ENCODE measurements at places on chromosomes 11 and 22. TPM values are rescaled to one million over a fixed set of nuclear protein-coding genes. Genes with fewer than 3 reads are reported as not detected.

DNA sequence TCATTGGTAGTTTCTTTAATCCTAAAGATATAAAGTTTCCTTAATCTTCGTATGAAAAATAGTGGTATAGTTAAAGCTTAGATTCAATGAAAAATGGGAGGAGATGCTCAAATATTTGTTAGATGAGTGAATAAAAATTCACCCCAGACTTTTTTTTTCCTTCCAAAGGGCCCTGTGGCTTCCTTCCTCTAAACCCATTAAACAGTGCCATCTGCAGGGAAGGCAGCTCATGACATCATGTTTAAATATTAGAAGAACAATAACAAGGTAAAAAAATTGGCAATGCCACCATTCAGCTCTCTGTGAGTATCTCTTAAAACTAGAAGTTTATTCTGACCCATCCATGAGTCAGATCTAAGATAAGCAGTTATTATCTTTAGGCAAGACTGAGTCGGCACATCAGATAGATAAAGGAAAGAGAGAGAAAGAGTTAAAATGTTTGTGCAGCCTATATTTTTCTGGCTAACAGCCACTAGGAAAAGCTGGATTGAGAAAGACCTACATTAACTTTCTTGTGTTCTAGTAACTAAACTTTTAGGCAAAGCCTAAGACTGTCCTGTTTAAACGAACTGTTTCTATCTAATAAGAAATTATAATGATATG is 19.1 kb upstream of the OOSP1 start:
- no peak for DNase-seq

DNA sequence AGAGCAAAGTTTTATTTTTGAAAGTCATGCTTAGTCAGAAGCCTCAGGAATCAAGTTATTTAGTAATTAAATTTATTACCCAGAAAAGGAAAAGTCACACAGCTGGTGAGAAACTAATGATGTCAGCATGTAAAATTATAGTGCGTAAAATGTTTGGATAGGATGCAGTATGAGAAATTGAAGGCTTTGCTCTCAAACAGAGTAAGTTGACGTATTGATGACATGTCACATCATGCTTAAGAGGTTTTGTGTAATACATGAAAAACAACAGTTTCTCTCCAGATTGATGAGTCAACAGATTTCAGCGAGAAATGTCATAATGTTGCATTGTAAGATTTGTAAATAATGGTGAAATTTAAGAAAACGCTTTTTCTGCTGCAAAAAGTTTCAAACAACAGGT is 769.8 kb downstream of the METTL15 start:
- no peak for DNase-seq

DNA sequence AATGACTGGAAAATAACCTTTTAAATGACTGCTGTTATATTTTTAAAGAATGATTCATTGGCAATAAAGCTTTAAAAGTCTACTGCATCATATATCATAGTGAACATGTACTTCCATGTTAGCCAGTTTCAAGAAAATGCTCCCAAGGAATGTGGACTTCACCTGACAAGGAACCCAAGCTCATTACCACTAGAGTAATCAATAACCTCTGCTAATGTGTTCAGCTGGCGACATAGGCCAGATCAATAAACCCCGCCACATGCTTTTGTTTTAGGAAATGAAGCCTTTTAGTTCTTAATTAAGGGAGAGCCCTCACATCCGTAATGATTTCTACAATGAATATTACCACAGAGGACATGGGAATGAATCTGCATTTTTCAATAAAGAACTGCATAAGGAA is 1219.9 kb upstream of the CNTN5 start:
- DNase-seq, result no peak

GRCh38 chr22:50621356-50621880 is 6.5 kb downstream of the ARSA start:
- DNase-seq, result no peak

DNA sequence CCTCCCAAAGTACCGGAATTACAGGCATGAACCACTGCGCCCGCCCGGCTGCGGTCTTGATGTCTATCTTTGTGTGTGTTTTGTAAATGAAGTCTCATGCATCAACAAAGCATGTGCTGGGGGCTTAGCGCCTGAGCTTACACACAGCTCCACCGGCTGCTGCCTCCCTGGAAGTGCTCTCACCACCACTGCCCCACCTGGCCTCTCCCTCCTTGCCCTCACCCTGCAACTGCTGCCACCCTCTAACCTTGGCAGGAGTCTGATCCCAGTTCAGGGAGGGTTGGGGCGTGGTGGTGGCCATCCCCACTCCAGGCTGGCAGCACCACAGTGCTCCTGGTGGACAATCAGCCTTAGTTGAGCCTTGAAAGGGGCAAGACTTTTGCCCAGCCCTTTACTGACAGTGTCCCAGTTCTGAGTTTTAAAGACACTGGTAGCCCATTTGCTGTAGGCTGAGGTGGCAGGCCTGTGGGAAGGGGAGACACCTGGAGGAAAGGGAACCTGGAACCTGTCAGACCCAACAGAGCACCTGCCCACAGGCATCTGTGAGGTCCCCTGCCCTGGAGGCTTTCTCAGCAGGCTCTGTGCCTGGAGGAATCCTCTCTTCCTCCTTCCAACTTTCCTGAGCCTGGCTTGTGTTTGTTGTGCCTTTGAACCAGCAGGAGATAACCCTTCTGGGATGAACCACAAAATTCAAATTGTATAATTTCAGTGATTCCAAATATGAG is 42.4 kb upstream of the WEE1 start:
- DNase-seq, result no peak

GRCh38 chr11:59689015-59689414 is 20.2 kb upstream of the PATL1 start:
- no peak for DNase-seq

DNA sequence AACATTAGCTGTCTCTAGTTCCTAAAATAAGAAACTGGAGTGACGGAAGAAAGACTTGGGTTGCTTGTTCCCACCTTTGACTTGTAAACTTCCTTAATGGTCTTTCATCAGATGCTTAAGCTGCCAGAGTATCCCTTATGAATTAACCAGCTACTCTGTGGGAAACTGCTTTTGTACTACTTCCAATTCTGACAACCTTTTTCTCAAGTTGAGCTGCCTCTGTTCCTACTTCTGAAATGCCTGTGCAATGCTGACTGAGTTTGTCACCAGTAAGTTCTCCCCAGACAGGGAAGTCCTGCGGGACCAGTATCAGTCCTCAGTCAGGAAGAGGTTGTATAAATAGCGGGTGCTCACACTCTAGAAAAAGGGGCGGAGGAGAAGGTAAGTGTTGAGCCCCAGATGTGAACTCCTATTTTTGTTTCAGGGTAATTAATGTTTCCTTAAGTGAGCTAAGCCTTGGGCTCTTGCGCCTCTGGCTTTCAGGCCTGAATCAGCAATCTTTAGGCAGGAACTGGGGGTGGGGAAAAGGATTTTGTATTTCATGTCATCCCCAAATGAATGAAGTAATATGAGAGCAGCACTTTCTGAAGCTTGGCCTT is 67.2 kb downstream of the CECR2 start:
- no peak for DNase-seq

- DNase-seq, result peak; percentile 92
Observed at GRCh38 chr22:36239401-36240171, at the start of gene APOL2. APOL2 (minus strand) TSS chr22:36239527; CDS start chr22:36233162, 6,365 bp downstream.

- no peak for DNase-seq
Observed at GRCh38 chr11:65992056-65992455, 9.9 kb downstream of the EIF1AD start.

DNA sequence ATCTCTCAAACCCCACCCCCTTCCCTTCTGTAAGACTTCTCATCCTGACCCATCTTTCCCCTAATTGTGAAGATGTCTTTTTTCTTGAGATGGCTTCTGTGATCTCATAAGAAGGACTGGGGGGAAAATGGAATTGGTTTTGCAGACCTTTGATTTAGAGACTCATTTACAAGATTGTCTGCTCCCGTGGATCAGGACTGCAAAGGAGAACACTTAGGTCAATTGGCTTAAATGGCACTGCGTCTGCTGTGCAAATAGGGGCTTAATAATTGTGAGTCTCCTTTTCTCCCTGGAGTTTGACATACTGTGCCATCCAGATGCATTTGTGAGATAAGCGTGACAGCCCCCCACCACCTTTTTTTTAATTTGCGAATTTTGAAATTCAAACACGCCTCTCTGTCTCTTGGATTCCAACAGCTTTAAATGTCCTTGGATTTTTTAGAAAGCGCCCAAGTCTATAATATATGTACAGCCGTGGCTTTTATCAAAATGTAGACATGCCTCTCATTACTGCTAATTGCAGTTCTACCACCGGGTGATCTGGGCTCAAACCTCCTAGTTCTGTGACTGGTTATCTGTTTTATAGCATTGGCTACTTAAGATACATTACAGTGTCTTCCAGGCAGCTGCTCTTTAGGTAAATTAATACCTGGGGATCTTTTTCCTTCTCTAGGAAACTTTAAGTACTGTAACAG is 150.0 kb downstream of the DBX1 start:
- DNase-seq, result no peak

- DNase-seq, result no peak
Observed at GRCh38 chr22:42324990-42325710, 54.7 kb upstream of the TCF20 start.

DNA sequence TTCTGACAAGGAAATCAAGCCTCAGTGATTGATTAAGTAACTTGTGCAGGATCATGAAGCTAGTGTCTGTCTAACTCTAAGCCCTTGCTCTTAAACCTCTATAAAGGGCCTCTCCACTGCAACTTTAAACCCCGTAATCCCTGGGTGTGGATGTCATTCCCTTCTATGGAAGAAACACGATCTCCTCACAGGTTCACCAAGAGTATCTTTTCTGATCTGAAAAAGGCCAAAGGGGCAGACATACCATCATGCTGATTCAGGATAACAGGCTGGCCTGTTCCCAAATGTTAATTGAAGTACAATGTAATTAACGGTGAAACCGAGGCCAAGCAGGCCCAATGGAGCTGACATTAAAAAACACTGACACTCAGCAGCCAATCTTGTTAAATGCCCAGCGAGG is 17.1 kb downstream of the TTC12 start:
- no peak for DNase-seq

DNA sequence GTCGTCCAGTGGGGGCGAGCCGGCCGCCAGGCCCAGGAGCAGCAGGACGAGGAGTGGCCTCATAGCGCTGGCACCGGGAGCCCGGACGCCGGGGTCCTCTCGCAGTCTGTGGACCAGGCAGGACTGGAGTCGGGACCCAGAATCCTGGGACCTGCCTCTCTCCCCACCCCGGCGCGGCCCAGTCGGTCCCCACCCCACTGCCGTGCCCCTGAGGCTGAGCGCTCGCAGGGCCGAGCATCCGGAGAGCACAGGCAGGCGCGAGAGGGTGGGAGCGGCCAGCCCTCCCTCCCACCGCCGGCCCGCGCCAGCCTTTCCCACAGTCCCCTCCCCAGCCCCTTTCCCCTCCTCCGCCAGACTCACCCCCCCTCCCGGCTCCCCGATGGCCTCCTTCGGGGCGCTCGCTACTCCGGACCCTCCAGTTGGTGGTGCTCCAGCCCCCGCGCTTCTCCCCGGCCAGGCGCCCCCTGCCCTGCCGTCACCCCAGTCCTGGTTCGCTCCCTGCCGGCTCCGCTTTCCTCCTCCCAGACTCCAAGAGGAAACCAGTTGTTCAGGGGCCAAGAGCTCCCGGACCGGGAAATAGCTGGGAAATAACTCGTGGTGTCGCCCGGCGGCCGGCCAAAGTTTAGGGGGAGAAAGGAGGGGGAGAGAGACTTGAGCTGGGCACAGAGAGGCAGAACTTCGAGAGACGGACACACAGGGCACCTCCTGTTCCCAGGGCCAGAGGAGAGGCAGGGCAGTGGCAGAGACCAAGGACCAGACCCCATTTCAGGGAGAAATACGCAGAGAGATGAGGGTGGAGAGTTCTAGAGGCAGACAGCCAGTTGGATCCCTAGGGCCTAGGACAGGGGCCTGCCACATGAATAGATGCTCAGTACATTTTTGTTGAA is at the start of gene C1QTNF5:
Gene C1QTNF5 (minus strand): TSS at position 549 of the 887 bp plus-strand sequence. CDS start 486 bp downstream, at position 63.
- peak; percentile 92 for DNase-seq

- peak; percentile 18 for DNase-seq
Observed at GRCh38 chr11:3167143-3168119, 2.3 kb upstream of the OSBPL5 start.

DNA sequence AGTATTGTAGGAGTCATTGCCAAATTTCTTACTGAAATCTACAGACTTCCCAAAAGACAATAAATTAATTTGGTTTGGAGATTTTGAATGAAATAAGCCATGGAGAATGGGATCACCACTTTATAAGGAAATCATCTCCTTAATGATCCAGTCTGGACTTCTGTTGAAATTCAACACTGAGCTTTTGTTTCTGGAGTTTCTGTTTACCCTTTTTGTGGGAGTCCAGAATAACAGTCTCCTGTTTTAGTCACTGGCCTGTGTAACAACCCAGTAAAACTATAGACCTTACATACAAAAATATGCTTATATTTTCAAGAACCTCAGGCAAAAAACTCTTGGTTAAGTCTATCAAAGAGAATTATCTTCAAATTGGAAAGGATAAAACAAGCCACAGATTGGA is 321.7 kb upstream of the PLET1 start:
- no peak for DNase-seq

GRCh38 chr22:19576460-19577421 is 52.5 kb upstream of the CLDN5 start:
- peak; percentile 33 for DNase-seq

DNA sequence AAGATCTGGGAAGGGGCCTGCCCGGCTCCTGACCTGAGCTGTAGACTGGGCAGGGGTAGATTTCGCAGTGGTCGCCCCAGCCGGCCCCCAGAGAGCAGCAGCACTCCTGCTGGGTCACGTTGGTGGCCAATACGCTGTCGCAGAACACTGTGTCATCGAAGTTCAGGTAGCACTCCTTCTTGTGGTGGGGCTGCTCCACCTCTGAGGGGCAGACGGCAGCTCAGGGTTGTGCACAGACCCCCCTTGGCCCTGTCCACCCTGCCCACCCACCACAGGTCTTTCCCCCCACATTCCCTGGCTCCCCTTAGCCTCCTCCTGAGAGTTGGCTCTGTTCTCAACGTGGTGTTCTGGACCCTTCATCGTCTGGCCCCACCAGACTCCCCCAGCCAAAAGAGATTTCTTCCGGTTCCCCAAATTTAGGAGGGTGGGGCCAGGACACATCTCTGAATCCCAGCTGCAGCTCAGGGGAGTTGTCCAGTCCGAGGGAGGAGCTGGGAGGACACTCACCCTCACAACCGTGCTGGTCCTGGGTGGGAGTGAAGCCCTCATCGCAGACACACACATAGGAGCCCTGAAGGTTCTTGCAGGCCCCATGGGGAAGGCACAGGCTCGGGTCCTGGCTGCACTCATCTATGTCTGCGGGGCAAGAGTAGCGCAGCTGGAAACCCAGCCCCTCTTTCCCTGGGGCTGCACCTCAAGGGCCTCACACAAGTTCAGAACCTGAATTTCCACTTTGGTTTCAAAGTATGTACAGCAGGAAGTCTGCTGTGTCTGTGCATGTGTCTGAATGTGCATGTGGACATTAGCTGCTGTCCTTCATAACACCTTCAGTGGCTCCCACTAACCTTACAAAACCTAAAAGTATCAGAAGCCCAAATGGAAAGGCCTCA is 16.5 kb downstream of the SCYL1 start:
- DNase-seq, result no peak

GRCh38 chr11:12376259-12377081 is 901 bp upstream of the PARVA start:
- DNase-seq, result peak; percentile 56

NARS2 gene
- 11.2 TPM for total RNA-seq

CNIH2 gene
- total RNA-seq, result not detected

ANO5 gene
- total RNA-seq, result 37.5 TPM

CRYAB gene
- 4,044 TPM for total RNA-seq
